ENCODE measurements at places on chromosomes 1 and 21. TPM values are rescaled to one million over a fixed set of nuclear protein-coding genes. Genes with fewer than 3 reads are reported as not detected.

The IL19 gene
- not detected for total RNA-seq

The PIGV gene
- 10.9 TPM for total RNA-seq

The PLA2G2D gene
- not detected for total RNA-seq

The LHX8 gene
- total RNA-seq, result not detected

The CBR3 gene
- 0.52 TPM for total RNA-seq

The OLFML2B gene
- total RNA-seq, result 1.6 TPM

The ADGRB2 gene
- total RNA-seq, result 0.26 TPM

The FCGR1A gene
- not detected for total RNA-seq

The CLEC20A gene
- not detected for total RNA-seq

The FLG2 gene
- not detected for total RNA-seq

The C8A gene
- total RNA-seq, result not detected

The SELL gene
- total RNA-seq, result not detected

The NKAIN1 gene
- not detected for total RNA-seq

The GPR25 gene
- total RNA-seq, result 1.3 TPM

The OPTC gene
- total RNA-seq, result not detected

The HTR1D gene
- total RNA-seq, result not detected

The C1orf185 gene
- not detected for total RNA-seq

The TNFAIP8L2 gene
- total RNA-seq, result 0.99 TPM

The LCE1C gene
- total RNA-seq, result not detected

The CLCN6 gene
- 7.0 TPM for total RNA-seq

The PTGER3 gene
- total RNA-seq, result 65.3 TPM

The ZNF683 gene
- total RNA-seq, result not detected

The TMPRSS3 gene
- total RNA-seq, result 12.5 TPM

The SPRR2B gene
- total RNA-seq, result not detected

The SOX13 gene
- total RNA-seq, result 29.6 TPM

The DIRAS3 gene
- 10.6 TPM for total RNA-seq

The KIF14 gene
- total RNA-seq, result not detected

The ANXA9 gene
- 33.3 TPM for total RNA-seq

The ELAPOR1 gene
- 135 TPM for total RNA-seq

The LAD1 gene
- 54.7 TPM for total RNA-seq

The WNT2B gene
- total RNA-seq, result 3.9 TPM

The ALPL gene
- 10.9 TPM for total RNA-seq

The C1orf56 gene
- total RNA-seq, result 5.7 TPM

The LRRC53 gene
- not detected for total RNA-seq

The RHD gene
- not detected for total RNA-seq

The ST6GALNAC5 gene
- total RNA-seq, result 2.6 TPM

The SH2D2A gene
- total RNA-seq, result not detected

The XCL1 gene
- not detected for total RNA-seq

The ERO1B gene
- 489 TPM for total RNA-seq

The PTPRF gene
- total RNA-seq, result 89.0 TPM

The PAFAH2 gene
- 46.4 TPM for total RNA-seq

The L1TD1 gene
- total RNA-seq, result 0.52 TPM

The AADACL3 gene
- total RNA-seq, result not detected

The UBL4B gene
- not detected for total RNA-seq

The CYP4Z1 gene
- 0.52 TPM for total RNA-seq

The DIO1 gene
- not detected for total RNA-seq

The MRPL24 gene
- 62.0 TPM for total RNA-seq

The NBPF4 gene
- total RNA-seq, result not detected

Data from body of pancreas (tissue), 4 donors.